AG09309 (cell line): ENCODE measurements at places on chromosomes 3 and 15.
A peak's percentile ranks its signal among the peaks of the same experiment; 100 is the strongest.

DNA sequence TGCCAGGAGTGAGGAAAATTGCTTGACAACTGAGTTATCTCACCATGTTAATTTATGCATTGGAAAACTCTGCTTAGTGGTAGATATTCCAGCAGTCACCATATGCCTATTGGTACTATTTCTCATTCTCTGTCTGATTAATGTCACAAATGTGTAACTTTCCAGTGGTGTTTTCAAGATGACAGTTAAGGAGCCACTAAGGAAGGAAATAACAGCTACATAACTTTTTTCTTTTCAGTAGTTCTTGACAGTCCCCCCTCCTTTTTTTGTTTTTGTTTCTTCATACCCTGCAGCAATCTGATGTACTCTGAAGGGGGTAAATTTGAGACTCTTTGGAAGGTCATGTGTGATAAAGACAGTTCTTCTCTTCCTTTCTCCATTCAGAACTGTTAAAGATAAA is 13.1 kb downstream of the RASA2 start:
- no peak for DNase-seq

GRCh38 chr3:106688464-106688863 is 688.8 kb upstream of the CCDC54 start:
- DNase-seq = peak; percentile 87

DNA sequence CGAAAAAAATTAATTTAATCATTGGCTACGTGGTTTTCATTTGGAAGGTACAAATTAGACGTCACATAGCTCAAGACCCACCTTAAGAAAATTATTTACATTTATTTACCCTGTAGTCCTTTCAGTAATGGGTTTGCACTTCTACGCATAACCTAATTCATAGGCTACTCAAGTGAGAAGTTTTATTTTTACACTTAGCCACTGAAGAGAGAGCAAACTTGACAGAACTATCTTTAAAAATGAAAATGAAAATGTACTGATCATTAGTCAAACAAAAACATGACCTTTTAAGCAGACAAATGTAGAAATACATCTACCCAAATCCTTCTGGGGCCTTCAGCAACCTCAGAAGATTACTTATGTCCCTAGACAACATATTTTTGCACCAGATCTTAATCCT is 269.4 kb upstream of the TTC14 start:
- no peak for DNase-seq

GRCh38 chr3:177777699-177778098 is 580.4 kb upstream of the TBL1XR1 start:
- no peak for DNase-seq

- no peak for DNase-seq
Observed at GRCh38 chr3:191236646-191237045, 37.6 kb downstream of the OSTN start.

DNA sequence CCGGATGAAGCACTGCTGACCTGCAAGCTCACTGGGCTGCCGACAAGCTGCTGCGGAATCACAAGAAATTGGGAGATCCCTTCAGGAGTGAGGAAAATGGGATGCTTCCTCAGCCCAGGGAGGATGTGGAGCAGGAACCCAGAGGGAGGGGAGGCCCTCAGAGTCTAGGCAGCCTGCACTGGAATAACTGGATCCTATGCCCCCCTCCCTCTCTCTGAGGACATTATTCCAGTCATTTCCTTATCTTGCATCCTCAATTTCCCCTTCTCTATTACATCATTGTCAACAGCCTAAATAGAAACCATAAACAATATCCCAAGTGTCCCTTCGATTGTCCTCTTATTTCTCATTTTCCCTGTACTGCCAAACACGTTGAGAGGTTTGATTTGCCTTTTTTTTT is 169.0 kb downstream of the OPA1 start:
- DNase-seq = no peak

DNA sequence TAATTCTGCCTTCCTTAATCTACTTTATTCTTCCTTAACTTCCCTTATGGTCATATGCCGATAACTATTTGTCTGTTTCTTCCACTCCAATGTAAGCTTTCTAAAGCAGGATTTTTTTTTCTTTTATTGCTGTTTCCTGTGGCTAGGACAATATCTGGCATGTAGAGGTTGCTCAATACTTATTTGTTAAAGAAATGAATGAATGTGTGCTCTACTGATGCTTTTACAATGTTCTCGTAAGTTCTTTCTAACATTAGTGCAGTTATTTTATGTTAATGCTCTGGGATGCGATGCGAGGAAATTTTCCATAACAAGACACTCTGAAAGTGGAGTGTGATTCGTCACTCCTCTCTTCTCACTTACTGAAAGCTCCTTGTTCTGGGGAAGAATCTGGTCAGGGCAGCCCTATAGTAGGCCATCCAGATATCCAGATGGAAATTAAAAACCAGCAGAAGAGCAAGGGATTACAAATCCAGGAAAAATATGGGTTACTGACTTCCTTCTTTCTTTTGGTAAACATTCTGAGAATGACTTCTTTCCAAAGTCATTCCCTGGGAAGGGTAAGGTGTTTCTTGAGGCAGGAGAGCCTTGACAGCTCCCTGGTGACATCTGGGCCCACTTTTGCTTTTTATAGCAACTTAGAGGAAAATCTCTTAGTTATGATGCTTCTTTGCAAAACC is 420.4 kb downstream of the PDCD6IP start:
- DNase-seq = no peak

- DNase-seq = no peak
Observed at GRCh38 chr3:65557899-65558564, 480.7 kb downstream of the MAGI1 start.

DNA sequence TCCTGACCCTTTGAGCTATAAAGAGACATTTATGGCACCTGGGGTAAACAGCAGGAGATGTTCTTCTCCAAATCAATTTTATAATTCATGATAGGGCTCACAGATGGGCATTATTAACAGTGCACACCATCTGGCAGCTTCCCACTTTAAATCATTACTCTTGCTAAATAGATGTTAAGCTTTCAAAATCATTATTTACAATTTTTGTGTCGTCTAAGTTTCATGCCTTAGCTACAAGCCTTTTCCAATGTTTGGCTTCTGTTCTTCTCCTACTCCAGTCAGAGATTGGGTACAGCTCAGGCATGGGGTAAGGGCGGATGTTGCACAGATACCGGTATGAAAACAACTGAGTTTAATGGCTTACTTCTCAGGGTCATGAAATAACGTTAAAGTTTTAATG is 120.9 kb upstream of the PFN2 start:
- DNase-seq = no peak

- no peak for DNase-seq
Observed at GRCh38 chr3:119034256-119035013, at the start of gene IGSF11. TSS of gene IGSF11 (minus strand) at chr3:119034846. CDS start at chr3:119034582, 264 bp downstream.

DNA sequence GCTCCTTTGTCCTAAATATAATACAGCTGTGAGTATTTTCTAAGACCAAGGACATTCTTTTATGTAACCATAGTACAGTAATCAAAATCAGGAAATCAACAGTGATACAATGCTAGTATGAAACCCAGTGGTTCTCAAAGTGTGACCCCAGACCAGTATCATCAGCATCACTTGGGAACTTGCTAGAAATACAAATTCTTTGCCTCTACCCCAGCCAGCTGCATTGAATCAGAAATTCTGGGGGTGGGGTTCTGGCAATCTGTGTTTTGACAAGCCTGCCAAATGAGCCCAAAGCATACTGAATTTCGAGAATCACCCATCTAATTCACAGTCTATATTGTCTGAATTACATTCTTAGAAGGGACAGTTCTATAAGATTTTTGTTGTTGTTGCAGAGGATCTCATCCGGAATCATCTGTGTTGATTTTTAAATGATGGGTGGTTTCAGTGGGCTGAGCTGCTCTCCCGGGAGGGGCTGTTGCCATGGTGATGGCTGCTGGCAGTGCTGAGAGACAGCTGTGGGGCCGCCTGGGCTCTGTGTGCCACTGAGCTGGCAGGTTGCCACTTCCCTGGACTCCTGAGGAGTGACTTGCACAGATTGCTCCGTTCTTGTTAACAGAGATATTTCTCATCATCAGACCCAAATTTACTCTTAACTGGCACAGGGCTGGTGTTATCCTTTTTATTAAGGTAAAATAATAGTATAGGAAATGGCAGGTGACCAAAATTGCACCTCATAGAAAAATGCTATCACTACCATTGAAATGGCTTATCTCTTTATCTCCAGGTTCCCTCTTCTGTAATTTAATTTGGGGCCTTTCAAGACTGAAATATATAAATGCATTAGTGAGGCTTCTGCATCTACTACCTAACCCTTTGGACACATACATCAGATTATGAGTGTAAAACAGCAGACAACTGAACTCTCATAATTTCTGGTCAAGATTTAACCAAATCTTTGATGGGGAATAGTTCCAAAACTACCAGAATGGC is 56.5 kb downstream of the NEK11 start:
- DNase-seq = no peak

DNA sequence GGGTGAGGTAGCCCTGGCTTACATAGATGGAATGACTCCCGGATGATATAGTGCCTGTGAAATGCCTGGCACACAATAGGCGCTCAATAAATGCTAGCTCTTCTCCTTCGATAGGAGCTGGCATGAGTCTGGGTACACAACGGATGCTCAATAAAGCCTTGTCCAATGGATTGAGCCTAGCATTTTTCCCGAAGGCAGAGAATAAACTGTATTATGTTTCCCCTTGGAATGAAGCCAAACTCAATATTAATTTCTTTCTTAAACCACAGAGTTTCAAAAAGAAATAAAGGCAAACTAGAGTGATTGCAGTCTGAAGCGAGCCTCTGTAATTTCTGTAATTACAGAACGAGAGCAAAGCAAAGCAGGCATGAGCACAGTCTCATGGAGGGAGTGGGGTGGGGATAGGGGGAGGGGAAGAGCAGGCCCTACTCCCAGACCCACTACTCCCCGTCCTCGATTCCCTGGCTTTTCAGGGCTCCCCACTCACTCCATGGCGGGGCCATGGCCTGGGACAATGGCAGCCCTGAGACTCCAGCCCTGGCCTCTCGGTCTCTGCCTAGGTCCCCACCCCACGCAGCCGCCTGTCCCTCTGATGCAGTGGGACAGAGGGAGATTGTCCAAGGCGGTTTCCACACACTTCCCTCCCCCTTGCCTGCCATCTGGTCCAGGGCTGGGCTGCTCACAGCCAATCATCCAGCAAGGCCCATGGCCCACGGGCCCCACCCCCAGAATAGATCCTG is 18.0 kb downstream of the SLC6A1 start:
- DNase-seq = no peak

DNA sequence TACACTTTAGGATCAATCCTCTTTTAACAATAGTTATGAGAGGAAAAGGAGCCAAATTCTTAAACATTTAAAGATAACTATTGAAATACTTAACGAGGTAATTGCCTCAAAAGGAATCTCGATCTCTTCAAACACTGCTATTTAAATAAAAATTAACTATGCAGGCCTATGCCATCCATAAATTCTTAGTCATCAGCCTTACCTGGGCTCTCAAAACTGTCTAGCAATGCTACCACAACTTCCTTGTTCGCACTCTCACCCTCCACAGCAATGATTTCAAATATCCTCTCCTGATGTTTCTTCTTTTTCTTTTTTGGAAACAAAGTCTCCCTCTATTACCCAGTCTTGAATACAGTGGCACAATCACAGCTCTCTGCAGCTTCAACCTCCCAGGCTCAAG is 12.3 kb downstream of the ETFA start:
- DNase-seq = no peak

DNA sequence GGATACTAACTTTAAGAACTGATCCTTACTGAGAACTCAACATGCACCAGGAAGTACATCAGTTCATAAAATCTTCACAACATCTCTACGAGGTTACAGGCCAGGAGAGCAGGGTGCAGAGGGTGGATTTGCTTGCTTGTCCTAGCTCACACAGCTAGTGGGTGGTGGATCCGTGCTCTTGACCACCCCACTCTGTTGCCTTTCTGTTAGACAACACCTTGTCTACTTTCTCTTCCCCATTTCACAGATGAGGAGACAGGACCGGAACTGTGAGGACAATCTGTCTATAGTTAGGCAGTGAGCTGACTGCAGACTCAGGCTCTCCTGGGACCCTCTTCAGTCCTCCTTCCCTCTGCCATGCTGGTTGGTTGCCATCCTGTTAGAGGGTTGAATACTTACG is 221.7 kb upstream of the TLE3 start:
- DNase-seq = no peak

- DNase-seq = no peak
Observed at GRCh38 chr3:128496602-128497304, 3.8 kb upstream of the GATA2 start.

- no peak for DNase-seq
Observed at GRCh38 chr3:169356284-169356955, 307.1 kb downstream of the MECOM start.

DNA sequence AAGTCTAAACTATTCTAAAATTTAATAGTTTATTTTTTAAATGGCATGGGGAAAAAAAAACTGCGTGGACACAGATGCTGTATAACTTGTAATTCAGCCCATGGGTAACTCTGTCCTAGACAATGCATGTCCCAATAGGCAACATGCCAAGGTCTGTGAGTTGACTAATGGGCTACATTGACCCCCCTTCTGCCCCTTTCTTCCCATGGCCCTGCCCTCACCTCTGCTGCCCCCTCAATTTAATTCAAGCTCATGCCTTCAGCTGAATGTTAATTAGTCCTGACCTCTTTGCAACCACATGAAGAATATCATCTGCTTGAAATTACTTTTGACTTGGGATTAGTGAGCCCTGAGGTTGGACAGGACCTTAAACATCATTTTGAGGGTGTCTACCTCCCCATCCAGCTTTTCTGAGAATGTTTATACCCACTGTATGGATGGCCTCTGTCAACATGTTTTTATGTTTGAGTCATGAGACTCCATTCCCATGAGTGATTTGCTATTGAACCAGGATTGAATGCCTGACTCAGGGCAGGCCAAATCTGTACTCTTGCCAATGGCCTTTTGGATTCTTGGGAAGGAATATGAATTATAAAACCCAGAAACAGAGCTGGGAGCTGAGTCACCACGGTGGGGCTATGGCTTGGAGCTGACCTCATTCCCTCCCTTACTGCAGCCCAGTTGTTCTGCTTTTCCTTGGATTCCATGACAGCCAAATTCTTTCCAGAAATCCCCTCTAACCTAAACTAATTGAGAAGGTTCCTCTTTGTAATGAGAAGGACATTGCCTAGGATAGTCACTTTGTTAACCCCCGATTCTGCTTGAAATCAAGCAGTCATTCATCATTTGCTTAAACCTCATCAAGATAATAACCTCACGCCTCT is 33.5 kb upstream of the PDE8A start:
- peak; percentile 73 for DNase-seq

GRCh38 chr3:101637451-101637850 is 39.5 kb downstream of the ZBTB11 start:
- DNase-seq = no peak

DNA sequence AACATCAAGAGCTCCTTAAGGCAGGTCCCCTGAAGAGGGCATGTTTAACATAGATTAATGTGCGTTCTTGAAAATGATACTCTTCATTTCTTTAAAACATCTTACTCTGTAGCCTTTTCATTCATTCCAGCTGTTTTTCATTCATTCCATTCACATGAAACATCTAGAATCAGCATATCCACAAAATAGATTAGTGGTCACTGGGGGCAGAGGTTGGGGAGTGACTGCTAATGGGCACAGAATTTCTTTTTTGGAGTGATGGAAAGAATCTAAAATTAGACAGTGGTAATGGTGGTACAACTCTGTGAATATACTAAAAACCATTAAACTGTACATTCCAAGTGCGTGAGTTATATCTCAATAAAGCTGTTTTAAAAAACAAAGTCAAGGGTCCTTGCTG is 15.4 kb upstream of the CXCR6 start:
- DNase-seq = peak; percentile 27

GRCh38 chr3:13064159-13064868 is 8.9 kb downstream of the IQSEC1 start:
- DNase-seq = no peak

GRCh38 chr3:81500039-81500438 is 261.4 kb downstream of the GBE1 start:
- no peak for DNase-seq

GRCh38 chr3:125061170-125061569 is 5.4 kb upstream of the HEG1 start:
- no peak for DNase-seq

GRCh38 chr3:46576-46975 is 150.0 kb upstream of the CHL1 start:
- no peak for DNase-seq
